ENCODE measurements at places on chromosomes 5 and 9.

DNA sequence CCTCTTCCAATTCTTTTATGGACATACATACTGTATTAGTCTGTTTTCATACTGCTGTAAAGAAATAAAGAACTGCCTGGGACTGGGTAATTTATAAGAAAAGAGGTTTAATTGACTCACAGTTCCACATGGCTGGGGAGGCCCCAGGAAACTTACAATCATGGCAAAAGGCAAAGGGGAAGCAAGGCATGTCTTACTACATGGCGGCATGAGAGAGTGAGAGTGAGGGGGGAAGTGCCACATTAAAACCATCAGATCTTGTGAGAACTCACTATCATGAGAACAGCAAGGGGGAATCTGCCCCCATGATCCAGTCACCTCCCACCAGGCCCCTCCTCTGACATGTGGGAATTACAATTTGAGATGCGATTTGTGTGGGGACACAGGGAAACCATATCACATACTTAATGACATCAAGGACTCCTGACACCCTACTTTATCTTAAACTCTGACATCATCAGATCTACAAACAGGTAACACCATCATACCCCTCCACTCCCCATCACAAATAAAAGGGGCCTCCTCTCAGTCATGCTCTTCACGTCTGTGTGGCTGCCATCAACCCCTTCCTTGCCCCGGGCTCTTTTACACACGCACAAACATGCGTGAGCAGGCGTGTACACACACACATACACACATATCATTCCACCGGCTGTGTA lies 9.7 kb downstream of the ANKRD33B start:
- no peaks in the 10 kb centered on the region for H3K4me1 ChIP-seq
- H3K27ac ChIP-seq: peak overlapping the region; percentile 18
- no peak for DNase-seq
- H3K27me3 ChIP-seq: no peaks in the 10 kb centered on the region

- no peaks in the 10 kb centered on the region for H3K4me1 ChIP-seq
- H3K27me3 ChIP-seq: peaks cover 29% of the 10 kb centered on the region
- no peak overlapping the region for H3K27ac ChIP-seq
Measured at GRCh38 chr9:600006-600405, 241.5 kb upstream of the DMRT1 start.

DNA sequence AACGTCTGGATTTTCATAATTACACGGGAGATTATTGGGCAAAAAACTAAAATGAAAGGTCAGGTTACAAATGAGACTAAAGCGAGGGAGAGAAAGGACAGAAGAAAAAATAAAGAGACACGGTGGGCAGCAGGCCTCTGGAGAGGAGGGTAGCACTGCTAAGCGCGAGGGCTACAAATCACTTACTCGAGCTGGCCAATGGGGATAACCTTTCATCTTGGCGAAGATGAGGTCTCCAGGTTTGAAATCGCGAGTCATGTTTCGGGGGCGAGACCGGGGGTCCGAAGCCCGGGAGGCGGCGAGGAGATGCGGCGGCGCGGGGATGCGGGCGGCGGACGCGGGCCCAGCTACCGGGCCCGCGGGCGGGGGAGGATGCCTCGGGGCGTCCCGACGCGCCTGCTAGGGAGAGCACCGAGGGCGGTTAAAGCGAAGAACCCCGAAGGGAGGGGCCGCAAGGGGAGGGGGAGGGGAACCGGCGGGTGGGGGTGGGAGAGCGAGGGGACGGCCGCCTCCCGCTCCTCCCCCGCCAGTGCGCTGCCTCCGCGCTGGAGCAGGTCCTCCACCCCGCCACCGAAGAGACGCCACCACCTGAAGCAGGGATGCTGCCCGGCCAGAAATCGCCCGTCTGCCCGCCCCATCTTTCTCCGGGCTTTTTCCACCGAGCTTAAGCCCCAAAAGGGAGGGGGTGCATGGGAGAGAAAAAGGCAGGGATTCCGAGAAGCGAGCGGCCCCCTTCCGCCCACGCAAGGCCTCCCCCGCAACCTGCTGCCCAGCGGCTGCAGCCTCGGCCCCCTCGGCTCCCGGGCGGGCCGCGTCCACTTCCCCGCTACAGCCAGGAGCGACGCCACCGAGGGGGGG lies 610 bp downstream of the PSIP1 start:
- peaks cover 47% of the 10 kb centered on the region for H3K36me3 ChIP-seq
- peak overlapping the region; percentile 98 for H3K27ac ChIP-seq
- H3K4me1 ChIP-seq: peaks cover 40% of the 10 kb centered on the region

GRCh38 chr9:87564111-87564510 lies 66.4 kb downstream of the DAPK1 start:
- no peaks in the 10 kb centered on the region for H3K36me3 ChIP-seq
- H3K4me3 ChIP-seq: no peak overlapping the region
- no peaks in the 10 kb centered on the region for H3K4me1 ChIP-seq
- H3K27ac ChIP-seq: no peak overlapping the region
- peaks cover 10% of the 10 kb centered on the region for H3K27me3 ChIP-seq

GRCh38 chr5:151363673-151364072 lies 16.3 kb upstream of the SLC36A2 start:
- no peaks in the 10 kb centered on the region for H3K36me3 ChIP-seq
- H3K27ac ChIP-seq: no peak overlapping the region
- no peak for DNase-seq
- no peak overlapping the region for H3K4me3 ChIP-seq

DNA sequence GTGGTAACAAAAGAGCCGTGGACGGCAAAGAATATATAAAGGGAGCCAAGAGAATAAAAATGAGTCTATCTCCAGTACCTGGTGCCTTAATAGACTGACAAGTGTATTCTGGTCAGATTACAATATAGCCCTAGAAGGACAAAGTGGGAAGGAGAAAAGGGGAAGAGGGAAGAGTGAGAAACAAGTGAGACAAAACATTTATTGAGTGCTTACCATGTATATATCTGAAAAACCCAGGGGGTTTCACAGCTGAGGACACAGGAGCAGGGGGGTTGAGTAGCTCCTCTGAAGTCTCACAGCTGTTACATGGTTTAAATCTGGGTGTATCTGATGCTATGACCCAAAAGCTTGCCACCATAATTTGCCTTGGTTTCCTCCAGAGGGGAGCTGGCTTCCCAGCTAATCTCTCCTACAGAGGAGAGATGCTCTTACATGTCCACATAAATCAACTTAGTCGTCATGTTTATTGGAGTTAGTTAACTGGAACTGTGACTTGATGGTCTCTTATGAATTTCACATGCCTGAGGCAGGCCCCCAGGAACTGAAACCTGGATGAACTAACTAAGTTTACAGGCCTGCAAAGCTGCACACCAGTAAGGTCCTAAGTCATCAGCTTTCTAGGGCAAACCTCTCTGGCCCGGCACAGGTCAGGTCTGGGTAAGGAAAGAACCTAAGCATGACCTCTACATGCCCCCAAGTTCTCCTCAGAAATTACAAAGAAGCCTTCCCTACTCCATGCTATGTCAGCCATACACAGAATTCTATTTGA lies 15.5 kb downstream of the SIL1 start:
- DNase-seq: no peak
- H3K4me3 ChIP-seq: no peak overlapping the region
- H3K27ac ChIP-seq: peak overlapping the region; percentile 29
- H3K4me1 ChIP-seq: peaks cover 16% of the 10 kb centered on the region

- H3K27ac ChIP-seq: no peak overlapping the region
- no peaks in the 10 kb centered on the region for H3K4me1 ChIP-seq
- no peak overlapping the region for H3K4me3 ChIP-seq
- H3K36me3 ChIP-seq: no peaks in the 10 kb centered on the region
- no peak for DNase-seq
Measured at GRCh38 chr5:59795141-59795540, 98.4 kb downstream of the PDE4D start.

- no peak overlapping the region for H3K27ac ChIP-seq
- no peak overlapping the region for H3K4me3 ChIP-seq
- H3K36me3 ChIP-seq: no peaks in the 10 kb centered on the region
- H3K4me1 ChIP-seq: no peaks in the 10 kb centered on the region
- DNase-seq: no peak
Measured at GRCh38 chr9:94568250-94568889, 13.5 kb downstream of the PCAT7 start.

DNA sequence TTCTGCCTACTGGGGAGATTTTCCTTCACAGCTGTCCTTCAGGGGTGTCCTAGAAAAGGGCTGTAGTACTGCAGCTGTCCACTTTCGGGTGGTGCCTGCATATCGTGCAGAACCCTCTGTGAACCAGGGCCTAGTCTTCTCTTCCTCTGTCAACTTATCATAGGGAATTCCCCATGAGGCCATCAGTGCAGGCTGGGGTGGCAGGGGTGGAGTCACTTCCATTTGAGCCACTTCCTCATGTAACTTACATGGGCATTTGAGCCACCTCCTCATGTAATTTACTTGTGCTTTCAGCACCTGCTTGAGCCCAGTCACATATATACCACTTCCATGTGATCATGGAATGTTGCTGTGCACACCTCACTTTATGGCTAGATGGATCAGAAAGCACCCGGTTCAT lies 742.0 kb upstream of the RGMB start:
- no peak overlapping the region for H3K27ac ChIP-seq
- no peaks in the 10 kb centered on the region for H3K36me3 ChIP-seq
- DNase-seq: no peak

- peaks cover 13% of the 10 kb centered on the region for H3K27me3 ChIP-seq
- no peak overlapping the region for H3K4me3 ChIP-seq
- no peak overlapping the region for H3K27ac ChIP-seq
Measured at GRCh38 chr5:72156946-72157624, 49.8 kb downstream of the MAP1B start.

DNA sequence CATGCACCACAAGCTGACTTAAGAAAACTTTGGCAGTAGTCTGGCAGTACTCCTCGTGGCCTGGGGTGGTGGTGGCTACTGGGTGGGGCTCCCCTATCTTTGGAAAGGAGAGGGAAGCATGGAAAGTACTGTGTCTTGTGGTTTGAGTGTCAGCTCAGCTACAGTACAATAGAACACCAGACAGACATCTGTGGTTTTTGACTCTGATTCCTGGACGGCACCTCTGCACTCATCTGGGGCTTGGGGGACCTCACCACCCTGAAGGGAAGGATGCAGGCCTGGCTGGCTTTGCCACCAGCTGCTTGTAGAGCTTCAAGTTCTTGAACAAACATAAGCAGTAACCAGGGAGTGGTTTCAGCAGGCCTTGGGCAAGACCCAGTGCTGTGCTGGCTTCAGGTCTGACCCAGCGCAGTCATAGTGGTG lies 40.6 kb downstream of the TNFSF8 start:
- H3K36me3 ChIP-seq: peaks cover 3% of the 10 kb centered on the region
- DNase-seq: no peak
- peaks cover 39% of the 10 kb centered on the region for H3K4me1 ChIP-seq
- H3K27me3 ChIP-seq: no peaks in the 10 kb centered on the region
- H3K27ac ChIP-seq: peak overlapping the region; percentile 89

DNA sequence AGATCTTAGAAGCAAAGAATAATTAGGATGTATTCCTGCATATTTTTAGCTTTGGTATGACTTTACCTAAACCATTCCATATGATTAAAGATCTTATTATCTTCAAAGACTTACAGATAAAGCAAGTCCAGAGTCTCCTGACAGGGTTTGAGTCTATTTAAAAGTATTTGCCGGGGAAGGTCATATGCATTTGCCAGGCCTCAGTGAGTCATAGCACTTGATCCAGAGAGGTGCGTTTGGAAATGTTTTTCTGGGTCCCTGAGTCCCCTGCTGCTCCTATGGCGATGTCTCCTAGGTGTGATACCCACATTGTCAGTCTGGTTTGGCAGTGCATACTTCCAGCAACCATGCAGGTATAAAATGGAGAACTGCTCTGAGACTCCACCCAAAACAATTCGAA lies 217.0 kb downstream of the FBXL7 start:
- DNase-seq: no peak
- H3K27me3 ChIP-seq: no peaks in the 10 kb centered on the region
- H3K36me3 ChIP-seq: no peaks in the 10 kb centered on the region
- no peak overlapping the region for H3K4me3 ChIP-seq

DNA sequence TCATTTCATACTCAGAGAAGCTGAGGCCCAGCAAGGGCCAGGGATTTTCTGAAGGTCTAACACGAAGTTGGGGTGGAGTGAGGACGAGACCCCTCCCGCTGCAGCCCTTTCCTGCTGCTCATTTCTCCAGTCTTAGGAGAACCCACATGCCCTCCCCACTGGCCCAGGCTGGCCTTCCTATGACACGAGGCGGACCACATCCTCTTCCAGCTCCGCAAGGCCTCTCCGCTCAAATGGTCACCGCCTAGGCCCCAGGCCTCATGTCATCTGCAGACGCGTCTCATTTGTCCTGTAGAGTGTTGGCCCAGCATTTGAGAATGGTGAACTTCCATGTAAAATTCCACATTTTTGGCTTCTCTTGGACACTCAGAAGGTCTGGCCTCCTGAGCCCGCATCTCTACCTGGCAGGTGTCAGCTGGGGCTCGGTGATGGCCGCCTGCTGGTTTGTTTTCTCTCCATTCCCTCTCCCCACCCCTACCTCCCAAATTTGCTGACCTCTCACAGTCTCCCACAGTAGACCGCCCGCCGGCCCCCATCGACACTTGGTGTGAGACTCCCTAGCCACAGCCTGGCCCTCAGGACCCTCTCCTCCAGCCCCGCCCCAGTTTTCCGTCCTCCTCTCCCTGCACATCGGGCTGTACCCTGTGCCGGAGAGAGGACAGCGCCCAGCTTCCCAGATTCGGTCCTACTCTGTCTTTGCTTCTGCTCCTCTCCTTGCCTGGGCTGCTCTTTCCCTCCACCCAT lies 51.7 kb downstream of the ERGIC1 start:
- DNase-seq: no peak
- peak overlapping the region; percentile 62 for H3K27ac ChIP-seq
- H3K4me1 ChIP-seq: peaks cover 17% of the 10 kb centered on the region
- peaks cover 16% of the 10 kb centered on the region for H3K36me3 ChIP-seq
- no peaks in the 10 kb centered on the region for H3K27me3 ChIP-seq
- H3K4me3 ChIP-seq: no peak overlapping the region

GRCh38 chr9:89356782-89357181 lies 38.5 kb downstream of the SECISBP2 start:
- no peak overlapping the region for H3K27ac ChIP-seq
- H3K27me3 ChIP-seq: no peaks in the 10 kb centered on the region
- DNase-seq: no peak
- H3K4me3 ChIP-seq: no peak overlapping the region
- H3K4me1 ChIP-seq: peaks cover 14% of the 10 kb centered on the region
- H3K36me3 ChIP-seq: peaks cover 87% of the 10 kb centered on the region

DNA sequence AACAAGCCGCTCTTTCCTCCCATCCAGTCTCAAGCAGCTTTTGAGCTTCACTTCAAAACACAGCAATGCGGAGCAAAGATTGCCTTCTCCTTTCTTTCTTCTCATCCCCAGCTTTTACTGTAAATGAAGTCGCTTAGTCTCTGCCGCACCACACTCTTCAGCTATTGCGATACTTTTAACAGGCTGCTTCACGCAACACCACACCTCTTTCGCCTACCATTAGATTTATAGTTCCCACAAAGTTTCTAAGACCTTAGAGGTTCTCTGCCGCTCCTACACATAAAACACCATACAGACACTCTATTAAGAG lies 711 bp downstream of the PGGT1B start:
- H3K27me3 ChIP-seq: no peaks in the 10 kb centered on the region
- no peak for DNase-seq
- H3K27ac ChIP-seq: peak overlapping the region; percentile 98

DNA sequence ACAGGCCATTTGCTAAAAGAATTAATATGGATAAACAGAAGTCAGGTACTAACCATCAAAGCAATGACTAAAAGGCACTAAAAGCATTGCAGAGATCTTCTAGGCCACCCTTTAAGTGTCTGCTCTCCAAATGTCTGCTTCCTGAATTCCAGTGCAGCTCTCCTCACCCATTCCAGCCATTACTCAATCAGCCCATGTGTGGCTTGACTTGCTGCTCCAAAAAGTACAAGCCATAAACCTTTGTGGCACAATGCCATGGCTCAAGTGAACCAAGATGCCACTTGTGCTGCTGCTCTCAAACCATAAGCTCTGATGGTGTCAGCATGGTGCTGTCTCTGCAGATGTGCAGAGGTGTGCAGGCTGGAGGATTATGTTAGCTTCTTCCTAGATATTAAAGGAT lies 290.2 kb upstream of the POU5F2 start:
- no peak overlapping the region for H3K27ac ChIP-seq
- peaks cover 5% of the 10 kb centered on the region for H3K36me3 ChIP-seq
- no peak for DNase-seq
- H3K4me1 ChIP-seq: peaks cover 8% of the 10 kb centered on the region

Data from effector memory CD8-positive, alpha-beta T cell (primary cell).